Activated T-cell treated with anti-CD3 and anti-CD28 coated beads, Interleukin-2, amount 50 U/mL, for 72 hours (primary cell): ENCODE measurements at places on chromosomes 5 and 9. TPM values are rescaled to one million over a fixed set of nuclear protein-coding genes. Genes with fewer than 3 reads are reported as not detected.
A peak's percentile ranks its signal among the peaks of the same experiment; 100 is the strongest.

The ADCY2 gene
- not detected for total RNA-seq

The DMRT1 gene
- total RNA-seq: not detected

The PCDHB9 gene
- not detected for total RNA-seq

The AJM1 gene
- total RNA-seq: 5.3 TPM

DNA sequence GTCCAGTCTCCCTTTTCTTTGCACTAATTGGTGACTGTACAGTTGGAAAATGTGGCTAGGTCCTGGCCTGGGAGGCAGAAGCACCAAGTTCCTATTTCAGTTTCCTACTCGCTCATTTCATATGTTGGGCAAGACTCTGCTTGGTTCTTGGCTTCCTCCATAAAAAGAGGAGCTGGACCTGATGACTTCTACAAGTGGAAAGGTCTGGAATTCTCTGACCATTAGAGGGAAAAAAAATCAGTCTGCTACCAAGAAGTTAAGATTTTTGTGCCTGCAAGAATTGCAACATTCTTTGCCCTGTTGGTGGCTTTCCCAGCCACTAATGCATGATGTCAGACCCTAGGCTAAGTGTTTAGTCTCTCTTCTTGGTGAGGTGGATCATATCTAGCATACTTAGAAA, 91.5 kb downstream of the WDR41 start:
- DNase-seq: no peak

- DNase-seq: no peak
Observed at GRCh38 chr9:83538890-83539238, 663 bp upstream of the FRMD3 start.

DNA sequence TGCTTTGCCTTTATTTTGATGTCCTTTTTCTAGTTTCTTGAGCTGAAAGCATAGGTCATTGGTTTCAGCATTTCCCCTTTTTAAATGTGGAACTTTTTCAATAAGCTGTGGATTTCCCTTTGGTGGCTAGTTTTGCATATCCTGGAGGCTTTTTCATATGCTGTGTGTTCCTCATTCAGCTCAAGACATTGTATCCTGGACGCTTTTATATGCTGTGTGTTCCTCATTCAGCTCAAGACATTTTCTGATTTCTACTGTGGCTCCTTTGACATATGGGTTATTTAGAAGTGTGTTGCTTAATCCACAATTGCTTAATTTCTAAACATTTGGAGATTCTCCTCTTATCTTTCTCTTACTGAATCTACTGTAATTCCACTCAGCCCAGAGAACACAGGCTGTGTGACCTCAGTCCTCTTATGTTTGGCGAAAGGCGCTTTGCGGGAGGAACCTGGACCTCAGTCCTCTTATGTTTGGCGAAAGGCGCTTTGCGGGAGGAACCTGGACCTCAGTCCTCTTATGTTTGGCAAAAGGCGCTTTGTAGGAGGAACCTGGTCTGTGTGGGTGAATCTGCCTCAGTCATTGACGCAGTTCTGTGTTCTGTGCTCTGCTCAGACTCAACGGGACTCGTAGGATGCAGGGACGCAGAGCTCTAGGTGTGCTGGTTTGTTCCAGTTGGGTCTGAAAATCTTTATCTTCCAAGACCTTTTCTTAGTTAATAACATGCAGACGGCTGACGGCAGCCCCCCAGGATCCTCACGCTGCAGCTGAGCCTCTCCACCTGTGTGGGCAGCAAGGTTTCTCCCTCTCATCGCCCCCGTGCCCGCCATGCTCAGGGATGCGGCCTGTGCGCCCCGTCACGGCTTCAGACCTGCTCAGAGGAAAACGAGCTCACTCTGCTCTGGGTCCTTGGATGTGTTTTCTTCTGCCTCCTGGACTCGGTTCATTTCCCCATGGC, 6.0 kb upstream of the SLC9A3 start:
- DNase-seq: no peak

DNA sequence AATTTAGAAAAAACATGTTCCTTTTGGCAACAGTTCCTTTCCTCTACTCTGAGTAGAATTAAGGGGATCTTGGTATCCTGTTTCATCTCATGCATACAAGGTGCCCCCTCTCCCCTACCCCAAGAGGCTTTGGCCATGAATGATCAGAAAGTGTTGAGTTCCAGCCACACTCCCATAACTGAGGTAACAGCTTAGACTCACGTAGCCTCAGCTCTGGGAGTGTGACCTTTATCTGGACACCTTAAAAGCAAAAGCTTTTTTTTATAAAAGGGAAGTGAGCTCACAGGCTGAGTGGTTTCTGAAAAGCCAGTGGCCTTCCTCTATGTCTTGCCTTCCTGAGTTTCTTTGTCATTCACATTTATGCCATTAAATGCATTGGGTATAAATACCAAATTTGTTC, 900 bp upstream of the HAVCR2 start:
- DNase-seq: peak; percentile 38

GRCh38 chr5:5739490-5739945, 317.0 kb downstream of the ICE1 start:
- DNase-seq: no peak

- DNase-seq: peak; percentile 5
Observed at GRCh38 chr5:54927097-54927746, 58.2 kb downstream of the ESM1 start.

DNA sequence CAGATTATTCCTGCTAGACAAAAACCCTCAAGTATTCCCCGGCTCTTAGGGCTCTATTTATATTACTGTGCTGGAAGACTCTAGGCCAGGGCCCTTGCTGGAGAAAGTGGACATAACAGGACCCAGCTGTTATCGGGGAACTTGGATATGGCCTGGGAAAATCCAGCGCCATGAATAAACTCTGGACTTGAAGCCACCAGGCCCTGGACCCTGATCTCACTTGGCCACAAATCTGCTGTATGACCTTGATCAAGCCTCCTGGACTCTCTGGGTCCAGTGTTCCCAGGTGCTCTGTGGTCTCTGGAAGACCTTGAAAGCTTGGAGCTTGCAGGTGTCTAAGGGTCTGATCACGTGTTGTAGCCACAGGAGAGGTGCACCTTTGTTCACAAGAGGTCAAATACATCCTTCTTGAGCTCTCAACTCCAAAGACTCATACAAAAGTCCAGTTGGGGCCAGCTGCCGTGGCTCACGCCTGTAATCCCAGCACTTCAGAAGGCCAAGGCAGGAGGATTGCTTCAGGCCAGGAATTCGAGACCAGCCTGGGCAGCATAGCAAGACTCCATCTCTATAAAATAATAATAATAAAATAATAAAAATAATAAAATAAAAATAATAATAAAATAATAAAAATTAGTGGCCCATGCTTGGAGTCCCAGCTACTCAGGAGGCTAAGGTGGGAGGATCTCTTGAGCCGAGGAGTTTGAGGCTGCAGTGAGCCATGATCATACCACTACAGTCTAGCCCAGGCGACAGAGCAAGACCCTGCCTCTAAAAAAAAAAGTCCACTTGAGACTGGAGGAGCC, 26.5 kb downstream of the COL27A1 start:
- no peak for DNase-seq

- no peak for DNase-seq
Observed at GRCh38 chr5:23208959-23209431, 298.4 kb upstream of the PRDM9 start.

GRCh38 chr9:132862533-132862932, 15.6 kb downstream of the AK8 start:
- DNase-seq: peak; percentile 26
